ENCODE measurements at places on chromosomes 1 and 21.
A peak's percentile ranks its signal among the peaks of the same experiment; 100 is the strongest.

GRCh38 chr1:44855742-44856141, 12.7 kb upstream of the PTCH2 start:
- no peak for DNase-seq

GRCh38 chr1:65538086-65538485, 117.6 kb downstream of the LEPR start:
- DNase-seq = no peak

DNA sequence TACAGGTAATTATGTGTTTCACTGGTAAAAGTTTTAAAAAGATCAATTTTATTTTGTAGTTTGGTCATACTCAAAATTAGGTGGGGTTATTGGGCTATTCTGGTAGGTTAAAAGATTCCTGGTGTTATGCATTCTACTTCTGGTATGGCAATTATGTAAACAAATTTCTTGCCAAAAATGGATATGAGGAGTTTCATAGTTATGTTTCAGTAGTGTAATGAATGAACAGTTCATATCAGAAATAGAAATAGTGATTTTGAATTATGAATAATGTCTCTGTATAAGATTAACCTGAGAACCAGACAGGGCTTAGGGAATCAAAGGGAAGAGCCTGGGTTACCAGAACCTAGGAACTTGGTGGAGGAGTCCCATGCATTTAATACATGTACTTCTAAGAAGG, 15.9 kb downstream of the ATF6 start:
- DNase-seq = no peak

DNA sequence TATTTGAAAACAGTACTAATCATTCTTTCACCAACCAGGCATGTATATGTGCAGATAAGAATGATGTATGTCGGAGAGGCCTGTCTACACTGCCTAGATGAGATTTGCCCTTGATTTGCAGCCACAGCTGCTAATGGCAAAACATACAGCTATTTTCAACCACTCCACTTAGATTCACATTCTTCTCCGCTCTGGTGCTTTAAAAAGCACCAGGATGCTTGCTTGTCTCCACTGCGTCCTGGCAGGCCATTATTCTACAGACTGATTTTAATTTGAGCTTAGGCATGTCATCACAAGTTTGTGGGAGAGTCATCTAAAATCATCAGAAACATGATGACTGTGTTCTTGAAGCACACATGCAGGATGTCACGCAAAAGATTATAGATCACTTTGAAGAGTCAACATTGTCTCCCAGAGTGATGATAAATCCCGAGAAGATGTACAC, 119.0 kb upstream of the NRIP1 start:
- DNase-seq = no peak

GRCh38 chr1:238027366-238027765, 136.6 kb upstream of the ZP4 start:
- DNase-seq = no peak

DNA sequence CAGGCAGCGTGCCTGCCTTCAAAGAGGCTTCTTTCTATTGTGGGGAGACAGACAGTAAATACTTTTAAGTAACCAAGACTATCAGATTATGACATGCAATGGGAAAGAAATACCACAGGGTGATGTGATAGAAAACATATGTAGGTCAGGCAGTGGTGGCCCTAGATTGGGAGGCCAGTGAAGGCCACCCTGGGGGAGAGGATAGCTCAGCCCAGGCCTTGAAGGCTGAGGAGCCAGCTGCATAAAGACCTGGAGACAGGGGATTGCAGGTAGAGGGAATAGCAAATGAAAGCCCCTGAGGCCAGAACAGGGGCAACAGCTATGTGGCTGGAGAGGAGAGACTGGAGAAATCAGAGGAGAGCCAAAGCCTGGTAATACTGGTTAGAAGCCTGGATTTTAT, 4.0 kb downstream of the SOX13 start:
- DNase-seq = no peak

DNA sequence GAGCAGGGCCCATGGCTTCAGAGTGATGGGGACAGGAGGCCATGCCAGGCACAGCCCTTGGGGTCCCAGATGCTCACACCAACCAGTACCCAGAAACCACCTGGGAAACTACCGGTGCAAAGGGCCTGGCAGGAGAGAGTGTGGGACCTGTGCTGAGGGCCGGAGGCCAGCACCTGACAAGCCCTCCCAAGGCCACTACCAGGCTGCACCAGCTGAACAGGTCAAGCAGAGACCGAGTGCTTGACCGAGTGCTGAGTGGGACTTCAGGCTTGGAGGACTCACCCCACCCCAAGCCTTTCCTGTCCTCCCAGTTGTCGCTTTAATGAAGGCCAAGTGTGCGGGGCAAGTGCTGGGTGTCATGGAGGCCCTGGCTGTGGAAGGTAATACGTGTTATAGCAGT, 36.5 kb downstream of the SNAP47 start:
- DNase-seq = no peak

DNA sequence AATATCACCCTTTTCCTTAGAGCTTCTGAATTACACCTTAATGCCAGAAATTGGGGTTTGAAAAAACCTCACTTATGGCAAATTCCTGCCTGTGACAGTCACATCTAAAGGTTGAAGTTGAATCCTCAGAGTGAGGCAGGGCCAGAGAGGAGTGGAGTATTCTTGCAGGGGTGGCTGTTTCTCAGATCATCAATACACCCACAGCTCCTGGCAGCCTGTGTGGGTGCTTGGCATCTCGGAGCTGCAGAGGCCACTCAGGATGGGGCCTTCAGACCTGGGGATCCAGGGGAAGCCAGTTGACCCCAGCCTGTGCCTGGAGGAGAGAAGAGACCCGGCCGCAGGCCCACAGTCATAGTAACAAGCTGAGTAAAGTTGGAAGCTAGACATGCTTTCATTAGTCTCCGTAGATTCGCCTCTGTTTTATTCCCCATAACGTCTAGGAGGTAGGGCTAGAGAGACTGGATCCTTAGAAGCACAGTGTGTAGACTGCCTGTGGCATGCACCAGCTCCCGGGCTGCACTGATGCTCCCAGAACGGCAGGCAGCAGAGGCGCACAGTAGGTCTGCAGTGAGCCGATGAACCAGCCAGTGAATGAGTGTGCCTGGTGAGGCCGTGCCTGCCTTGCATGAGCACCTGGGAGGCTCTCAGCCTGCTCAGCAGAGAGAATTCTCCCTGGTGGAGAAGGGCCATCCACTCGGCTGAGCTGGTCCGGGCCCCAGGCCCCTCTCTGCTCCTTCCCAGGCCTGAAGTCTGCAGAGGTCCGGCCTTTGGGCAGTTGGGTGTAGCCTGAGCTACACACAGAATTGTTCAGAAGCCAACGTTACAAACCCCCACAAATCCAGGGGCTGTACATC, 42.9 kb downstream of the TFF3 start:
- DNase-seq = no peak

- DNase-seq = no peak
These were observed 287.8 kb upstream of the CHRM3 start for GRCh38 chr1:239098400-239099037.

DNA sequence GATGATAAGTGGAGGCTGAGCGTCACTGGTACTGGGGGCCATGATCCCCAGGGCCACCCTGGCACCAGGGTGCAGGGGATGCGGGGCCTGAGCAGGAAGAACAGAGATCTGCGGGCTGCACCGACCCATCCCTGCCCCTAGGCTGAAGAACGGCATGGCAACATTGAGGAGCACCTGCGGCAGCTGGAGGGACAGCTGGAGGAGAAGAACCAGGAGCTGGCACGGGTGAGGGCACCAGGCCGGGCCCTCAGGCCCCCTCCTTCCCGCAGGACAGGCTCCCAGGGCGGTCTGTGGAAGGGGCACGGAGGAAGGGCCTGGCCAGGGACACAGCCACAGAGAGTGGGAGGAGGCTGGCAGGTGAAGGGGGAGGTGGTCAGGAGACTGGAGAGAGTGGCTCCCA, 21.8 kb downstream of the PPFIA4 start:
- no peak for DNase-seq

DNA sequence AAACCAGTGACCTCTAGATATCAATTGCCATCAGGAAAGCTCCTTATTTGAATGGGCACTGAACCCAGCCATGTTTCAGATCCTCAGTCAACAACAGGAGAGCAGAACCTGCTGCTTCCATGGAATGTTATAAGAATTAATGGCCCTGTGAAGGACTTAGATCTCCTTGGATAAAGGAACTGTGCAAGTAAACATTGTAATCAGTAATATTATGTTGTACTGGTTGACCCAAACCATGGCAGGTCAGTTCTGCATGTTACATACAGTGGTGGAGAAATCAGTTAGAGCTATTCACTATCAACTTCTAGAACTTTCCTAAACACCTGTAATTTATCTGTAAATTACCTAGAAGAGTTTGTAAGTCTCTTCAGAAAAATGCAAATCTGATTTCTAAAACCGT, 11.2 kb upstream of the CLDN8 start:
- no peak for DNase-seq

DNA sequence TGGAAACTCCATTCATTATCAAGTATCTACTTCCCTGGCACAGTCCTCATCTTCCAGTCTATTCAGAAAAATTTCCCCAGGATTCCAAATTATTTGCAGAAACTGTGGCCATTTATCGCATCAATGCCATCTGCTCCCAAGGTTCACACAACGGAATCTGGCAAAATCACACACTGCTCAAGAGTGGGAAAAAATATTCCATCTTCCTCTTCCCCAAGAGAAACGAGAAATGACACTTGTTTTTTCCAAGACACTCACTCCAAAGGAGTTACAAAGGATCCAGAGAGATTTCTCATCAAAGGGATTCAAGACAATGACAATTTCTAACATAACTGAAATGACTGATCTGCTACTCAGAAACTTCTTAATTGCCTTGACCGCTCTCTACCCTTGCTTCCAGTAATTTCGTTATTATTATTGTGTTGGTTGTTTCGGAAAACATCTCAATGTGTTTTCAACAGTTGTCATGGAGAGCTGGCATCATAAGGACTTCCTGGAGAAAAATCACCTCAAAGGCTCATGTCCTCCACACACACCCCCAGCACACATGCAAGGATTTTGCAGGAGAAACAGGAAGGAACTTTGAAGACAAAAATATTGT, 128.0 kb downstream of the PSMG1 start:
- DNase-seq = no peak

DNA sequence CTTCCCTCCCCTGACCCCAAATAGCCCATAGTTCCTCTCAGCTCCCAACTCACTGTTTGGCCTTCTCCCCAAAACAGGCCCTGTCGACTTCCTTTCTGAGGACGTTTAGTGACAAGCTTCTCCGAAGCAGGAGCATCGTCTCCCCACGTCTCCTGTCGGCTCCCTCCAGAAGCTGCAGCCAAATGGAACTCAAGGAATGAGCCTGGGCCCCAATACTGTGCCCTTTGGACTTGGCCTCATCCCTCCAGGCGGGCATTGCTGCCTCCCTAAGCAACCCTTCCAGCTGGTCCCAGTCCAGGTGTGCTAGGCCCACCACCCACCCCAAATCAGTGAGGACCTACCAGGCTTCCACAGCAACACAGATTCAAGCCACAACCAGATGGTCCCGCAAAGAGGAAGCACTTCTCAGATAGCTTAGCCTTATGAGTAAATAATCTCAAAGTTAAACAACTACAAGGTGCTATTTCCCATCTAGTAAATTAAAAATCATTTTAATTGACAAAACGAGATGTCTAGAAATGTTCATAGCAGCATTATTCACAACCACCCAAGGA, 33.0 kb downstream of the ACOT7 start:
- DNase-seq = no peak

- no peak for DNase-seq
These were observed 22.2 kb downstream of the MRPL39 start for GRCh38 chr21:25584833-25585676.

- no peak for DNase-seq
These were observed 26.8 kb upstream of the KDM4A start for GRCh38 chr1:43622901-43623780.

DNA sequence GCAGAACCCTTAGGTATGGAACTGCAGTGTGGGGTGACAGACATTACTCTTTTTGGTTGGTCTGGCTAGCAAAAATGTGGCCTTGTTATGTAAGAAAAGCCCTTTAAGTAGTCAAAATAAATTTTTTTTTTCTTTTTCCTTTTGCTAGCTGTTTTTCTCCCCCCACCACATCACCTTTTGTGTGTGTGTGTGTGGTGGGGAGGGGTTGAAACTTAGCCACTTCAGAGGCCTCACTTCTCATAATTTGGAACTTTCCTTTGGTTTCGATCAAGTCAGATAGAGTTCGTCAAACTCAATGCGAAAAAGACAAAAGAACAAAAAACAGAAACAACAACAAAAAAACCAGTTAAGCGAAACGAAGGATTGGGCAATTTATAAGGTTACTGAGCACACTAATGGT, 1.9 kb upstream of the PRMT2 start:
- peak; percentile 71 for DNase-seq

DNA sequence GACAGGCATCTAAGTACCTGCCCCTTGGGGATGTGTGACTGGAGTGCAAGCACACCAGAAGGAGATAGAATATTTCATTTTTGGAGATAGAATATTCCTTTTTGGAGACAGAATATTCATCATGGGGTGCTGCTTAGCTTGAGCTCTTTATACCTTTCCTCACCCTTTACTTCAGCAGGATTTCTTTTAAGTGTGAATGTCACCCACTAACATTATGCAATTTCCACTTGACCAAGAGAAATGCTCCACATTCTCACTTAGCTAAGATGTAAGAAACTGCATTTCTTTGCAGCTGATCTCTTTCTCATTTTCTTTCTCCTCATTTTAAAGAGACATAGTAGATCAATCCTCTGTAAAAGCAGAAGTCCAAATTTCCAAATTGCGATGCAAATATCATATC, 436.7 kb downstream of the NCAM2 start:
- no peak for DNase-seq

DNA sequence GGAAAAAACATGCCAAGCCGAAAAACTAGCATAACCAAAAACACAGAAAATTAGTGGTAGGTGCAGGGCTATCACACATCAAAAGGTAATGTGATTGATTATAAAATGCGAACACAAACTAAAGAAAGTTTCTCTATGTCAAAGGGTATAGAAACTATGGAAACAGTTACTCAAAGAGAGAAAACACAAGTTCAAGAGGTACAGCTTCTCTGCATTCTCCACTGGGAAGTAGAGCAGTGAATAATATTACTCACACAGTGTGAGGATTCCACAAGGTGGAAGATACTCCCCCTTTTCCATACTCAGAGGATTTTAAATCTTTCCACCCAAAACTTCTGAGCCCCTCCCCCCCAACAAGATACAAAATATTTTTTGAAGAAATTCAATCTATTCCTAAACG, 18.6 kb downstream of the AKT3 start:
- DNase-seq = no peak

DNA sequence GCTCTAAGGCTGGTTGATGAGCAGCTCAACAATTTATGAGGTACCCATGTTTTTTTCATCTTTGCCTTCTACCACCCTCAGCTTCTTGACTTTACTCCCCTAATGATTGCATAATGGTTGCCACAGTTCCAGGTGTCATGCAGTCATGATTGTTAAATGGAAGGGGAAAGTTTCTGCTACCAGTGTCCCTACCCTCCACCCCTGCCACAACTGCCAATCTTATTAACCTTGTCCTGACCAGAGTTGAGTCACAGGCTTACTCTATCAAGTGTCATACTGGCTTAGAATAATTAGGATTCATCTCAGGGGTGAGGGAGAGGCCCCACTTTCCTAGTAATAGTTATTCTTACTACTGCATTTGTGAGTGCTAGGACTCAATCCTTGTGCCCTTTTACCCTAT, 7.9 kb upstream of the FUBP1 start:
- no peak for DNase-seq
